NCI-H2171 treated with DMSO at 0.1 percent for 48 hours (cell line): ENCODE measurements at places on chromosomes 1 and 21.

DNA sequence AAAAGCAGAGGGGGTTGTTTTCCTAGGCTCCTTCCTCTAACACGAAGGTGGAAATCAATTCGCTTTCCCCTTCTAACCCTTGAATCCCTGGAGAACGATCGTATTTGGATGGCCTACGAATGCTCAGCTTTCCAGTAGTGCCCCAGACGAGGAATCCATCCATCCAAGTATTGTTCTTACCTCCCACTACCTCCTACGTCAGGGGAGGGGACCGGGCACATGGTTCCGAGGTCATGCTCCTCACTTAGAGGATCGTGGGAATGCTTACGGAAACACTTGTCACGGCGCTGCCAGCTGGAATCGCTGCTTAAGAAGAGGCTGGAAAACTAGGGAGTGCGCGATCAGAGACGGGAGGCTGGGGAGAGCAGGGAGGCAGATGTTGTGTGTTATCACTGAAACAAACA, 47.4 kb downstream of the CAPZB start:
- DNase-seq = no peak

DNA sequence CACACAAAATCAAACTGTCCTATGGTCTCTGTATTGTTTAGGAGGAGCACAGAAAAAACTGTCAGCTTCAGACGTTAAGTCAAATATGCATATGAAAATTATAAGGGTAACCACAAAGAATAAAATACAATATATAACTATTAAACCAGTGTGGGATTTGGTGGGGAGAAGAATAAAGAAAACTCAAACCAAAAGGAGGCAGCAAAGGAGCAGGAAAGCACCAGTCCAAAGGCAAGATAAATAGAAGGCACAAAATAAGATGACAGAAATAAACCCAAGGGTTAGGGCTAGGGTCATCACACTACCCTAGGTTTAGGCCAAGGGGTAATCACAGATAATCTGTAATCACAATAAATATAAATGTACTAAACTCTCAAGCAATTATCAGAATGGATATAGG, 32.8 kb downstream of the DLGAP3 start:
- DNase-seq = no peak

DNA sequence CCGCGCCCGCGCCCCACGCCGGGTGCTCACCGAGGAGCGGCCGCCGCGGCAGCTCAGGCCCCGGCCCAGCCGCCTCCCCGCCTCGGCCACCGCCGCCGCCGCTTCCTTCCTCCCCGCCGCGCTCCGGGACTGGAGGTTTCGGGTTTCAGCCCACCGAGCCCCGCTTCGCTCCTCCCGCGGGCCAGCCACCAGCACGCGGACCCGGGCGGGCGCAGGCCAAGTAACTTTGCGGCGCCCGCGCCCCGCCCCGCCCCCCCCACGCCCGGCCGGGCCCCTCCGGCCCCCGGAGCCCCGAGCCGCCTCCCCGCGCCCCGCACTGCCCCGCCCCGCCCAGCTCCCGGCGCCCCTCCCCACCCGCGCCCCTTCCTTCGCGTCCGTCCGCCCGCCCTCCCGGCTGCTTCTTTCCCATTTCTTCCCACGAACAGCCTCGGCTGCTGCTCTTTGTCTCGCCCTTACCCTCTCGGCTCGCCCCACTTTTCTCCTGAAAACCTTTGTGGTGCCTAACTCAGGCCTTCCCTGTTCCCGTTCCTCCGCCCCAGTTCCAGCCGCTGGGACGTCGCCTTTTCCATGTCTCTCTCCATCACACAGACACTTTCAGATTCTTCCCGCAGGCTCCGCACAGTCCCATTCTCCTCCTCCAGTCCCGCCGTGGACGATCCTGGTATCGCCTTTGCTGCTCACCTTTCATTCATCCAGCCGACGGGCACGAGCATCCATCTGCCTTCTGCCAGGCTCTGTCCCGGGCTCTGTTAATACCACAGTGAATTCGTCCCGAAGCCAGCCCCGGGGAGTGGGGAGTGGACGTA, at the start of gene GPR161:
GPR161 (minus strand) TSS at position 222 of the 806 bp plus-strand sequence. CDS start 32,080 bp downstream, outside the sequence.
- peak; percentile 65 for DNase-seq

DNA sequence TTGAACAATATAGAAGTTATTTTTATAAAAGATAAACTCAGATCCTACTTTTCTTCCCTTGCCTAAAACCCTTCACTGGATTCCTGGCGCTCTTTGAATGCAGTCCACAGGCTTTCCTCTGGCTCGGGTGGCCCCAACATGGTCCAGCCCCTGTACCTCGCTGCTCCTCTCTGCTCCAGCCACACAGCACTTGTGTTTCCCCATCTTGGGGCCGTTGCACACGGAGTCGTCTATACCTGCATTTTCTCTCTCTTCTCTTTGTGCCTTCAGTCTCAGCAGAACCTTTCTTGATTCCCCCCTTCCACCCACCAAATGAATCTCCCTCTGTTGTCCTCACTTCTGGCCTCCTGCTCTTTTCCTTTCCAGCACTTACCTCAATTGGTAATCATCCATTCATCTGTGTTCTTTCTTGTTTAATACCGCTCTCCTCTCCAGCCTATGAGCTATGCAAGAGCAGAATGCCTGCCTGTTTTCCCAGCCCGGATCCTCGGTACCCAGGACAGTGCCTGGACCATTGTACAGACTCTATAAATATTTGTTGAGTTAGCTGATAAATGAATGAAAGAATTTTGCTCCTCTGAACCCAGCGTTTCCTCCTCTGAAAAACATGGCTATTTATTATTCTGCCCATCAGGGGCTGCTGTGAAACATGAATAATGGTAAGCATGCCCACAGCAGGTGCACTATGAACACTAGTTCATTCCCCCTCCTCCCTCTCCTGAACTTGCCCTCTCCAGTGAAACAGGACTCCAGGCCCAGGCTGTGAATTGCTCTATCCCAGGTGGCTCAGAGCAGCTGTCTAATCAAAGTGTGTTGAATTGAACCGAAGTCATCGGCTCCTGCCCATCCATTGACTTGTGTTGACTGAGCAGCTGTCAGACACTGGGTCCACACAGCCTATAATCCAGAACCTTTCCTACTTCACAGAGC, 266.9 kb downstream of the PTPRU start:
- DNase-seq = peak; percentile 99
